ENCODE measurements at places on chromosomes 3 and 15.

DNA sequence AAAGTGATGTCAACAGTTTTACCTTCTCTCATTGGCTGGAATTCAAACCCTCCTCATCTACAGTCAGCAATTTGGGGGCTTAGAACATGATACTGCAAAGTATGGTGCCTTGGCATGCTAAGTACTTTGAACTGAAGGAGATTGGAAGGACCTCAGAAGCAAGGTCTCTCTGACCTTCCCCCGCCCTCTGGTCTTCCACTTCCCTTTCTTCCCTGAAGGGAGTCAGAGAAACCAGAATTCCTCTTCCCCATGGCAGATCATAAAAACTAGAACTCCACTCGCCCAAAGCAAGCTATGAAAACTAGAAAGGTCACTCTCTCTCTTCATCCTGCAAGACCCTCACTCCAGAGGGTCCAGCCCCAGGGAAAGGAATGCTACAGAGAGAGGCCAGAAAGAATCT, 64.2 kb downstream of the CD200R1L start:
- DNase-seq: peak; percentile 30

DNA sequence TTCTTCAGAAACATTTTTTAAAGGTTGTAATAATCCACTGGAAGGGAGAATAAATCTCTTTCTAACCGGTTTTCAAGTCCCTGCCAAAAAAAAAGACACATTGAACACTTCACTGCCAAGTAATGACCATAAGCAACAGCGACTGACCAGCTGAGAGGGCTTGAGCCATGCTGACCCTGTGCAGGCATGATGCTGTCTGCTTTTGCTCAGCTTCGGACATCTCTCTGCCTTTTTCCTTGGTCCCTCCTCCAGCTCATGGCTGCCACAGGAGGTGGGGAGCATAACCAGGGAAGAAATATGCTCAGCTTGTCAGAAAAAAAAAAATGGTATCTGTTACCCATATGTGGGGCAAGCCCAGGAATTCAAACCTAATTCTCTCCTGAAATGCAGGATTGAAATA, 1.5 kb downstream of the IGSF10 start:
- no peak for DNase-seq

- no peak for DNase-seq
Observed at GRCh38 chr3:190560013-190560895, 46.4 kb downstream of the IL1RAP start.

- no peak for DNase-seq
Observed at GRCh38 chr3:71083726-71084131, 499.8 kb downstream of the FOXP1 start.

DNA sequence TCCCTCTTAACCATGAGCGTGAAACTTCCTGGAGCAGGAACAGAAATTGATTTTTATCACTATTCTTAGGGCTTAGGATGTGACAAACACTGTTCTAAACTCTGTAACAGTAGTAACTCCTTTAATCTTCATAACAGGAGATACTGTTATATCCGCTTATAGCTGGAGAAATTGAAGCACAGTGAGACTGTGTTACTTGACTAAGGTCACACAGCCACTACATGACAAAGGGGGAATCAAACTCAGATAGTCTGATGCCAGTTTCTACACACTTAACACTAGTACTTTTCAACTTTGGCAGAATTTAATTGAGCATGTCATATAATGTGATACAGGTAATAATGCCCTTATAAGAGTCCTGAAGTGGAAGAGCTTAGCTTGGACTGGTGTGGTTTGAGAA, 800 bp upstream of the TARS3 start:
- DNase-seq: no peak

DNA sequence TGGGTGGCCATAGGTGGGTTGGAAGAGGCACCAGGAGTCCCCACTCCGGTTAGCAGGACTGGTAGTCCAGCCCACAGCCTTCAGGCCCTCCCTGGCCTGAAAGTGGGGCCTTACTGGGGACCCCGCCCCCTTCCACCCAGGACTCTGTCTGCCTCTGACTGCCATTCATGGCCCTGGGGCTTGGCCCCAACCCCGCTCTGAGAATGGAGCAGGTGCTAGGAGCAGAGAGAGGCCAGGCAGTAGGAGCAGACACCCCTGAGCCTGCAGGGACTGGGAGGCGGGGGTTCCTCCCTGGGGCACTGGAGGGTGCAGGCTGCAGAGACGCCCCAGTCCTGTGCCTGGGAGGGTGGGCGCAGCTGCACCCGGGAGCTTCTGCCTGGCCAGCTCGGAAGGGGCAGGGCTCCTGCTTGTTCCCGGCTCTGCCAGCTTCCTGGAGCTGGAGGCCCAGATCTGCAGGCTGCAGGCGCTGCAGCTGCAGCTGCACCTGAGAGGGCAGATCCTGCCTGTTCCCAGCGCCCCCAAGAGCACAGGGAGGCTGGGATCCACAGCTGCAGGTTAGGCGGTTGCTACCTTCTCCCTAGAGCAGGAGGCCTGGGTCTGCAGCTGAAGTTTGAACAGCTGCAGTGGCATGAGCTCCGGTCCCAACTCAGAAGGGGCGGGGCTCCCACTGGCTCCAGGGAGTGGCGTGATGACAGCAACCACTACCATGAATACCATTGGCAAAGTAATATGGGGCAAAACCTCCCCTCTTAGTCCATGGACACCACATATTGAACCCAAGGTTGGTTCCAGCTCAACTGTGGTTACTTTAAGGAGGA, 194.7 kb downstream of the SQOR start:
- DNase-seq: peak; percentile 2

DNA sequence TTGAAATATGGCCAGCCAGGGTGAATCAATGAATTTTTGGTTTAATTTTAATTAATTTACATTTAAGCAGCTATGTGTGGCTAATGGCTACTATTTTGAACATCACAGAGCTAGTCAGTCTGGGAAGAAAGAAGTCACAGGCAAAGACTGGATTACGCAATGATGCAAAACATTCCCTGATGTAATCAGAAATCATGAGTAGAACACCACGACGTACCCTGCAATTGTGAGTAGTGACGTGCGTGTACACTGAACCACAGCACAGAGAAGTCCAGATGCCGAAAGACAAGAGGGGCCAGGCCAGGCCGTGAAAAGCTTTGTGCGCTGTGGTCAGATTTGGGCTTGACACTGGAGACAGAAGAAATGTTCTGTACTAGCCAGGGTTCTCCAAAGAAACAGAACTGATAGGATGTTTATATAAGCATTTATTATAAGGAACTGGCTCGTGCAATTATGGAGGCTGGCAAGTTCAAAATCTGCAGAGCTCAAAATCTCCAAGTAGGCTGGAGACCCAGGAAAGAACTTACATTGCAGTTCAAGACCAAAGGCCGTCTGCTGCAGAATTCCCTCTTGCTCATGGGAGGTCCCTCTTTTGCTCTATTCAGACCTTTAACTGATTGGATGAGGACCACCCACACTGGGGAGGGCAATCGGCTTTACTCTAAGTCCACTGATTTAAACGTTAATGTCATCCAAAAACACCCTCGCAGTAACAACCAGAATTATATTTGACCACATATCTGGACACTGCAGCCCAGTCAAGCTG, 44.6 kb downstream of the SH3BP5 start:
- no peak for DNase-seq

DNA sequence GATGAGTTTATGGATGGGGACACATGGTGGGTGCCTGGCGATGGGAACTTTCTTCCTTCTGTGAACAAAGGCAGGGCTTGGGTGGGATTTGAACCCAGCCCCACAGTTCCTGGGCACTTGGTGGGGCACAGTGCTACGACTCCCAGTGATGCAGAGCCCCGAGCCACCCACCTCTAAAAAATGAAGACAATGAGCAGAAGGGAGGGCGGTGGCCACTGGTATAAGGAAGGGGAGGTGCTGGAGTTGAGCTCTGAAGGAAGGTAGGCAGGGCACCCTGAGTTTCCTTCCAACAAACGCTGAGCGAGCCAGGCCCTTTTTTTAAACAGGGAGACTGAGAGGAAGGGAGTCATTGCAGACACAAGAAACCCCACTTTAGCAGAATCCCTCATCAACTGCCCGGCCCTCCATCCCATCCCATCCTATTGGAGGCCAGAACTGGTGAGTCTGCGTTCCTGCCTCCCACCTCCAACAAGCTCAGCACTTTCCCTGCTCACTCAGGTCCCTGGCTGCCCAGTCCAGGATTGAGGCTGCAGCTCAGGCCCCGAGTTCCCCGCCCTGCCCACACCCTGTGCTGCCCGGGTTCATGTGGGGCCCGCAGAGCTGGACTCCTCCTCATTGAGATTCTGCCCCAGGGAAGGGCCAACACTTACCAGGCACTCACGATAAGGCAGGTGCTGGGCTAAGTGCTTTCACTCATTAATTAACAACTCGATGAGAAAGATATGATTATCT, 57.3 kb downstream of the LINGO1 start:
- DNase-seq: no peak

DNA sequence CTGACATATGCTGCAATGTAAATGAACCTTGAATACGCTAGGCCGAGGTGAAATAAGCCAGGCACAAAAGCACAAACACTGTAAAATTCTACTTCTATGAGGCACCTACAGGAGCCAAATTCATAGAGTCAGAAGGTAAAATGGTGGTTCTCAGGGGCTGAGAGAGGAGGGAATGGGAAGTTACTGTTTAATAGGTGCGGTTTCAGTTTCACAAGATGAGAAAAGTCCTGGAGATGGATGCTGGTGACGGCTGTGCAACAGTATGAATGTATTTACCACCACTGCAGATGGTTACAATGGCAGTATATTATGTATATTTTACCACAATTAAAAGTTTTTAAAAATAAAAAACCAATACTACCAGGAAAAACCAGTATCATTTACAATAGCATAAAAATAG, 4.0 kb downstream of the TNK2 start:
- DNase-seq: no peak
